ENCODE measurements at places on chromosomes 6 and 20. TPM values are rescaled to one million over a fixed set of nuclear protein-coding genes. Genes with fewer than 3 reads are reported as not detected.
A peak's percentile ranks its signal among the peaks of the same experiment; 100 is the strongest.

DNA sequence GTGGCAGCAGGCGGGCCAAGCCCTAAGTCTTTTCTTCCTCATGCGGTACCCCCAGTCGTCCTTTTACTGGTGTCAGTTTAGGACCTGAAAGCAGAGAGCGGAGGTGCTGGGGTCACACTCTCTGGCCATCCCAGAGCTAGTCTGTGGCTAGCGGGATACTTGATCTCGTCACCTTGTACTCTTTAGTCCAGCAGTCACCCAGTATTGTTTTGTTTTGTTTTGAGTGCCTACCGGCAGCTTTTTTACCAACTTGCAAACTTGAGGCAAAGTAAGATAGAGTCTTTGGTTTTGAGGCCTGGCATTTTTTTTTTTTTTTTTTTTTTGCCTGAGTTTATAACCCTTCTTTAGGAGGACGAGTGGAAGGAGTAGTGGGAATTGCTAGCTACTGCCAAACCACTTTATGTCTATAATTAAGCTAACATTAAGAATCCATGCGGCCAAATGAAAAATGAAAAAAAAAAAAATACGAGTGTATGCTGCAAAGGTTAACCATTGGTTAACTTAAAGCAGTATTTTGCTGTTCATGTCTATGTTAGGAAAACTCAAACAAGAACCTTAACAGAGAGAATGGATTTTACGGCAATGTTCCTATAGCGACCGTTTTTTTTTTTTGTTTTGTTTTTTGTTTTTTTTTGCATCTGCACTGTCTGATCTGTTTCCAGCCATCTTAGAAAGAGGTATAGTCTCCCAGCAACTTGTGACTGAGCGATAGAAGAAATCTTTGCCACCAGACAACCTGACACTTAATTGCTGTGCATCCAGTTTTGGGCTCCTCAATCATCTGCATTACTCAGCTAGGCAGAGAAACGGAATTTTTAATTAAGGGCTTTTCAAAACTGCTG, 56.9 kb downstream of the FAM217A start:
- DNase-seq = peak; percentile 23

GRCh38 chr6:148720406-148720805, 26.4 kb upstream of the UST start:
- peak; percentile 40 for DNase-seq

- no peak for DNase-seq
Measured at GRCh38 chr6:22208026-22208425, 88.8 kb downstream of the PRL start.

- peak; percentile 50 for DNase-seq
Measured at GRCh38 chr20:7516621-7517111, 423.6 kb downstream of the HAO1 start.

DNA sequence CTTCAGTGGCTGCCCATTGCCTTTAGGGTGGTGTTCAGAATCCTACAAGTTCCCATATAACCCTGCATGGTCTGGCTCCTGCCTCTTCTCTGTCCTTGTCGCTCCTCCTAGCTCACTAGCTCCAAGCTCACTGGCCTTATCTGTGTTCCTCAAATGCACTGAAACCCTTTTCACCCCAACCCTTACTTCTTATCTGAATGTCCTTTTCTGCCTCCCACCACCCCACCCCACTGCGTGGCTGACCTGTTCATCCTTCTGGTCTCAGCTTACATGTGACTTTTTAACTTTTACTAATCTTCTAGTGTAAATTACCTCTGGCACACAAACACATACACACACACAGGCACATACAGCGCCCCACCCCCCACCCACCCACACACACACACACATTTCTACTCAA, 41.0 kb upstream of the GLP1R start:
- DNase-seq = no peak

DNA sequence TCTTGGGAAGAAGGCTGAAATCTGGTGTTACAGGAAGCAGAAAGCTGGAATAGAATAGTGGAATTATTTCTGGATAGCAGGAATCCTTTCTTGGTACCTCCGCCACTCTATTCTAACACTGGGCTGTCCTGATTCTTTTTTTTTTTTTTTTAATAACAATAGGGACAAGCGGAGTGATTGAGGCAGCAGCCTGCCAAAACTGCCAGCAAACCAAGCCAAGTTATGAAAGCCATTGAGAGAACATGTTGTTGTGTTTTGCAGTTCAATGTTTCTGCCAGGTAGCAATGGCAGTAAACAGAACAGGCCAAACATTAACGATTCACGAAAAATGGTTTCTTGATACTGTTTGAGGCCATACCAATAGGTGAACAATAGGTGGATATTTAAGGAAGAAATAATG, 47.1 kb downstream of the SLC26A8 start:
- no peak for DNase-seq

GRCh38 chr6:1103945-1104623, 207.8 kb upstream of the FOXQ1 start:
- DNase-seq = no peak

- no peak for DNase-seq
Measured at GRCh38 chr20:46900826-46901225, 6.2 kb downstream of the EYA2 start.

DNA sequence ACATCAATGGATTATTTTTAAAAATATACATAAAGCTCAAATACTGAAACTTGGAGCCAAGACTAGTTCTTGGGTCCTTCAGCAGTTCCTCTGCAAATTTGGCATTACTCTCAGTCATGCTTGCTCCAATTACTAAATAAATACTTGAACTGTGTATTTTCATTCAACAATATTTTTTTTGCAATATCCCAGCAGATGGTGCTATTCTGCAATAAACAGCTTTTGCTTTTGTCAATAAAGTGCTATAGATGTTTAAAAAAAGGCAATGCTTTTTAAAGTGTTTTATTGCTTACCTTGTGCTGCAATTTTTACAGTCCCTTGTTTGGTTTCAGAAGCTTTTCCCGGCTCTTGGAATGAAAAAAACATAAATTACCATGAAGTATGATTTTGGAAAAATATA, 243.4 kb downstream of the TRDN start:
- DNase-seq = peak; percentile 31

DNA sequence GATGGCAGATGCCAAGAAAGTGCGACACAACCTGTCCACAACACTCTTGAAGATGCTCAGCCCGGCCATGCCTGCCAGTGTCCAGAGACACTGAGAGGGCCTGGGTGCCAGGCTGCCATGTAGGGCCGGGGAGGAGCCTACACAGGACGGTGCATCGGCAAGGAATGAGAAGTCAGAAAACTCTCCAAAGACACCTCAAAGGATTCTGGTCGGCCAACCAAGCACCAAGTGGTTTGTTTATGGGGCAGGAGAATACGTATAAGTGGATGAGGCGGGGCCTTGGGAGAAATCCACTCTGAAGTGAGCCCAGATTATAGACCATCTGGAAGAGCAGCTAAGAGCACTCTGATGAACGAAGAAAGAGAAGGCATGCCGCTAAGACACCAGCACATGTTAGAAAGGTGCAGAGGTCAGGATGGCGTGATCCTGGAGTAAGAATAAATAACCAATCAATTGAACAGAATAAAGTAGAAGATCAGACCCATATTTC, 120.7 kb upstream of the FOXQ1 start:
- DNase-seq = no peak

- DNase-seq = no peak
Measured at GRCh38 chr6:154060076-154060475, 21.0 kb downstream of the OPRM1 start.

DNA sequence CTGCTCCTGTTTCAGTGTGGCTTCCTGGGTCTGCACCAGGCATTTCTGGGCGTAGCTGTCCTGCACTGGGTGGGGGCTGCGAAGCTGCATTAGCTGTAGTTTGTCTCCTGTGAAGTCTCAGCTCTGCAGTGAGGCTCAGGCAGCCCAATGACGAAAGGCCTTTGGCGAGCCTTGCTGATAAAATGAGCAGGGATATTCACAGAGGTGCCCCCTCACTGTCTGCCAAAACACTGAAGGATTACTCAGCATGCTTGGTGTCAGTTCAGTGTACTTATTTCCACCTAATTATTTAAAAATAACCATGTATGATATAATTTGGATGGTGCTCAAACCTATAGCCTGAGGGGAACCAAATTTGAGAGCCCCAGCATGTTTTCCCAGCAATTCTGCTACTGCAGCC, 73.5 kb downstream of the ECT2L start:
- DNase-seq = no peak

DNA sequence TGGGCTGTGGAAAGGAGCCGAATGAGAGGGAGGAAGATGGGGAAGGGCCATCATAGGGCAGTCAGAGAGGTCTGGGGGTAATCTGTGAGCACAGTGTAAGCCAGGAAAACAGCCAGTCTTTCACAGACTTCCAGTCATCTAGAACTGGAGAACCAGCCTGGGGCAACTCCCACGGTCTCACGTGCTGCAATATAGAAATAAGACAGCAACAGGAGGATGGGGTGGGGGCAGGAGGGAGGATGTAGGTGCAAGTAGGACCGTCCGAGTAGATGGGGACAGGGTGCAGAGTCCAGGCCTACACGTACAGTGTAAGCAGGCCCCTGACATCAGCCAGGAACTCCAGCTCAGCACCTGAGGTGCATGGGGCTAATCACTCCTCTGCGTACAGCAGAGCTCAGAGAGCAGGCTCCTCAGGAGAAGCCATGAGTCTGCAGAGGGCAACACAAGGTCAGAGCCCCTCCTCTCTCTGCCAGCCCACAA, 58.2 kb upstream of the TNFAIP3 start:
- no peak for DNase-seq

- no peak for DNase-seq
Measured at GRCh38 chr20:38108438-38108985, 56.6 kb downstream of the TGM2 start.

DNA sequence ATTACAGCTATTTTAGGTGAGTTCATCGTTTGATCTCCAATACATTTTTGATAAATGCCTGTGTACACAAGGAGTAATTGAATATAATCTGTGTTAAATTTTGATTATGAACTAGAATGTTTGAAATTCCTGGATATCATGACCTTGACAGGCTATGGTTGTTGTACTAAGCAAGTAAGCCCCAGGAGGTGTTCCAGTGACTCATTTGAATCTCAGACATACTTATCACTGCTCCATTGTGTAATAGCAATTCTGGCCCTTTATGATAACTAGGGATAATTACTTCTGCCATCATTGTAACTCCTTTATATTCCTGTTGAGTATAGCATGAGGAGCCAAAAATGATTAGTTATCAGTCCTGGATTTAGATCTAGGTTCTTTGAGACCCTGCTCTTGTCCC, 1424.6 kb upstream of the ADGRB3 start:
- DNase-seq = no peak

GRCh38 chr6:12522347-12522746, 194.2 kb upstream of the PHACTR1 start:
- DNase-seq = no peak

GRCh38 chr20:23773127-23773526, 22.4 kb upstream of the CST1 start:
- DNase-seq = no peak

DNA sequence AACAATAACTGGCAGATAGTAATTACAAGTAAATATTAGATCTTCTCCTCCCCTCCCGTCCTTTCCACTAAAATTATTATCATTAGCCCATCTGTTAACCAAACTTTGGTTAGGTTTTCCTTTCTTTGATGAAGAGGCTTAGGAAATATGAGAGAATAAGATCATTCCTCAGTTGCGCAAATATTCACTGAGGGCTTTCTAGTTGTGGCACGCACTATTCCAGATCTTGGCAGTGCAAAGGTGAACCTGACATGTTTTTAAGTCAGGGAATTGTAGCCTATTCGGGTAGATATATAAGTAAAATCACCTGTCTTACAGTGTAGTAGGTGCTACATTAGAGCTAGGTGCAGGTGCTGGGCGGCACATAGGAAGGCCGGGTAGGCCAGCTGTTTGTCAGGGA, 31.1 kb downstream of the RNF217 start:
- no peak for DNase-seq

DNA sequence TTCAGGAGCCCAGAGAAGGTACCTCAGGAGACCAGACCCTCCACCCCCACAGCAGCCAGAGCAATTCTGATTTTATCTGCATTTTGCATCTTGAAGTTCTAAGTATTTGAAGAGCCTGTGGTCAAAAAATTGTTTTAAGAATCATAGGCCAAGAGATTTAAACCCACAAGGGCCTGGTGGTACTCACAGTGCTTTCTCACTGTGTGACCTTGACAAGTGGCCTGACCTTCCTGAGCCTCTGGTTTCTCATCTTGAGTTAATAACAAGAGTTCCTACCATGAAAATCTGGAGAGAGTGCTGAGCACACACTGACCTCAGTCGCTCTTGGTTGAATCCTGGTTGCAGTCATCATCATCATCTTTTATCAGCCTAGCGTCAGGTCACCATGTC, 45.4 kb upstream of the ID1 start:
- DNase-seq = no peak

GRCh38 chr6:113644861-113645575, 212.1 kb upstream of the MARCKS start:
- no peak for DNase-seq

GRCh38 chr6:156169371-156169770, 607.8 kb upstream of the ARID1B start:
- no peak for DNase-seq

DNA sequence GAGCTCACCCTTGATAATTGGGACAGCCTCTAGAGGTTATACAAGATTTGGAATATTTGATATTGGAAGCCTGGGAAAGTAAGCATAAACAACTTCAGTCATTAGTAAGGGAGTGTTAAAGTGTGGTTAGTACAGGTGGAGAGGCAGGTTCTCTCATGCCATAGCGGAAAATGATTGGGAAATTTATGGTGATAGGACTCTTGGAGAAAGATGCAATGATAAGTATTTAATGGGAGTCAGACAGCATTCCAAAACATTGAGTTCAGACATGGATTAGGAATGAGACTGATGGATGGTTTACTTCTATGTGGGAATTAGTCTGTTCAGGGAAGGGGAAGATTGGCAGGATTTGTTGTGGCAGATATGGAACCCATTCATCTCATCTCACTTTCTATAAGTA, 152.7 kb downstream of the MCHR2 start:
- DNase-seq = no peak

- DNase-seq = no peak
Measured at GRCh38 chr20:6715401-6715941, 52.0 kb upstream of the BMP2 start.

- peak; percentile 83 for DNase-seq
Measured at GRCh38 chr20:37627060-37627766, 66.6 kb upstream of the CTNNBL1 start.

- DNase-seq = no peak
Measured at GRCh38 chr6:150537893-150538292, 61.8 kb upstream of the PLEKHG1 start.

The ETV7 gene
- polyA plus RNA-seq = 0.13 TPM

The GFOD1 gene
- polyA plus RNA-seq = 1.6 TPM

The TNXB gene
- polyA plus RNA-seq = 4.3 TPM

The CCM2L gene
- polyA plus RNA-seq = 9.2 TPM

The LST1 gene
- 5.1 TPM for polyA plus RNA-seq

The SYNDIG1 gene
- 9.2 TPM for polyA plus RNA-seq

The FABP7 gene
- 0.14 TPM for polyA plus RNA-seq

The CFAP206 gene
- polyA plus RNA-seq = 2.9 TPM

The SLC22A7 gene
- polyA plus RNA-seq = 0.90 TPM

The PARD6B gene
- 17.0 TPM for polyA plus RNA-seq

The ECT2L gene
- 0.21 TPM for polyA plus RNA-seq

The PRDM13 gene
- not detected for polyA plus RNA-seq

The ZNF292 gene
- 36.4 TPM for polyA plus RNA-seq
